PC-3 (cell line): ENCODE measurements at places on chromosomes 16 and 17. TPM values are rescaled to one million over a fixed set of nuclear protein-coding genes. Genes with fewer than 3 reads are reported as not detected.

The RARA gene
- total RNA-seq = 19.6 and 23.8 TPM in 2 replicates

The EPX gene
- not detected in 2 replicates for total RNA-seq

The DHX58 gene
- total RNA-seq = not detected in 2 replicates

GRCh38 chr16:11721781-11722467 is 20.7 kb downstream of the TXNDC11 start:
- DNase-seq = no peak

GRCh38 chr17:21711182-21711581 is 18.9 kb downstream of the KCNJ18 start:
- DNase-seq = no peak

DNA sequence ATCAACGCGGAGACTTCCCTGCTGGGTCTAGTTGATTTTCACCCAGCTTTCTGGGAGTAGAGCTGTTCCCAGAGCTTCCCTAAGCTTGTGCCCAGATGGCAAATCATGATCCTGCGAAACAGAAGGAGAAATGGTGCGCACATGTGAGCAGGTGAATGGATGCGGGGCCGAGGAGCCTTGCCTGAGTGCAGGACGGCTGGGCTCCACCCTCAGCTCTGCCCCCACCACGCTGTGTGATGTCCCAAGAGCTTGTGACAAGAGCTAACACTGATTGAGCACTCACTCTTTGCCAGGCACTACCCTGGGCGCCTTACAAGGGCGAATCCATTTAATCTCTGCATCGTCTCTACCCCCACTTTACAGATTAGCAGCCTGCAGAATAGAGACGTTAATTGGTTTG is 162.7 kb upstream of the RPL38 start:
- no peak for DNase-seq

GRCh38 chr17:14311186-14311705 is 10.4 kb downstream of the HS3ST3B1 start:
- DNase-seq = no peak

GRCh38 chr17:7177954-7178477 is 1.2 kb downstream of the ASGR1 start:
- peak; percentile 4 for DNase-seq

GRCh38 chr17:60388742-60389141 is 3.2 kb downstream of the USP32 start:
- no peak for DNase-seq

DNA sequence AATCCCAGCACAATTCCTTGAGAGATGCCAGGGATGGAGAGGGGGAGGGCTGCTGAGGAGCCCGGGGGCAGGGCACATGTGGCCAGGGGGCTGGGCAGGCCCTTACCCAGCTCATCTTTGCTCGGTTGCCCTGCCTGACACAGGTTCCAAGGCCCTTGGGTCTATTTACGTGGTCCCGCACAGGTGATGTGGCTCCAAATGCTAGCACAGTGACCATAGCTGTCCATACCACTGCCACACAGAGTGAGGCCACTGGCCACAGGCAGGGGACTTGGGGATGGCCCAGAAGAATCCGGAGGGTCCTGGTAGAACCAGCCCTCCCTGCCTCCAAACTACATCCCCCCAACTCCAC is 10.0 kb upstream of the PRR29 start:
- DNase-seq = no peak

GRCh38 chr17:55348749-55349354 is 72.8 kb downstream of the MMD start:
- peak; percentile 72 for DNase-seq

DNA sequence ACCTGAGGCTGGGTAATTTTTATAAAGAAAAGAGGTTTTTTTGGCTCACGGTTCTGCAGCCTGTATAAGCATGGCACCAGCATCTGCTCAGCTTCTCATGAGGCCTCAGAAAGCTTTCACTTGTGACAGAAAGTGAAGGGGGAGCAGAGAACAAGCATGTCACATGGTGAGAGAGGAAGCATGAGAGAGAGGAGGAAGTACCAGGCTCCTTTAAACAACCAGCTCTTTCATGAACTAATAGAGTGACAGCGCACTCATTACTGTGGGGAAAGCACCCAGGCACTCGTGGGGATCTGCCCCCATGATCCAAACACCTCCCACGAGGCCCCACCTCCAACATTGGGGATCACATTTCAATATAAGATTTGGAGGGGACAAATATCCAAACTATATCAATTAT is 86.8 kb downstream of the USP32 start:
- DNase-seq = no peak

GRCh38 chr16:25219070-25219737 is 2.5 kb downstream of the AQP8 start:
- no peak for DNase-seq

DNA sequence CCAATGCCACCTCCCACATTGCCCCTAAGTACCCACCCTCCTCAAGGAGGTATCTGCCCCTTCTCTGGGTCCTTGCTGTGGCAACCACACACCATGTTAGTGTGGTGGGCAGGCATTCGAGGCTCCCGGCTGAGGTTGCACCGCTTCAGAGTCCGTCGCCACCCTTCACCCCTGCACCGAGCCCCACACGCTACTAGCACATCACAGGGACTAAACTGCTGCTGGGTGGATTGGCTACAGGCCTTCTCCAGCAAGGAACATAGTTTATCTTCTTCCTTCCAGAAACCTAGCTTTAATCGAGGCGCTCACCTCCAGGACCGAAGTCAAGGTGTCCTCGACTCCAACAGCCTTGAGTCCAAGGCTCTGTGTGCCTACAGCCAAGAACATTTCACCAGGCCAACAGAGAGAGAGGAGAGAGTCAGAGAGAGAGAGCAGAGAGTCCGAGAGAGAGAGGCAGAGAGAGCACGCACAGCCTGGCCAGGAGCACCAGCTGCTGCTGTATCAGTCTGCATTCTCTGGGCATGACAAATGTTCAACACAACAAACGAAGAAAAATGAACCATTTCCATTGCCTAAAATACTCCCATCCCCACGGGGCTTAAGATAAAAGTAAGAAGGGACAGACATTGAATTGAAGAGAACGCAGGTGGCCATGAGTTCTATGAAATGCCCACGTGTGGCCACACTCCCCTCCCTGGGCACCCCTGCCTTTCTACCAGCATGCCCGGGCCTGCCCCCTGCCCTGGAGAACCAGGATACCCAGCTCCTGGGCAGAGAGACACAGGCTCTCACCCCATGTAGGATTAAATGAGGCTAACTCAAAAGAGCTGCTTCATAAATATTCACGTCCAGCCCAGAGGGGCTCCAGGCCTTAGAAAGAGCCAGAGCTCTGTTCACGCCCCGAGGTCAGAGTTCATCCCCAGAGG is 94.9 kb downstream of the RBFOX3 start:
- no peak for DNase-seq

DNA sequence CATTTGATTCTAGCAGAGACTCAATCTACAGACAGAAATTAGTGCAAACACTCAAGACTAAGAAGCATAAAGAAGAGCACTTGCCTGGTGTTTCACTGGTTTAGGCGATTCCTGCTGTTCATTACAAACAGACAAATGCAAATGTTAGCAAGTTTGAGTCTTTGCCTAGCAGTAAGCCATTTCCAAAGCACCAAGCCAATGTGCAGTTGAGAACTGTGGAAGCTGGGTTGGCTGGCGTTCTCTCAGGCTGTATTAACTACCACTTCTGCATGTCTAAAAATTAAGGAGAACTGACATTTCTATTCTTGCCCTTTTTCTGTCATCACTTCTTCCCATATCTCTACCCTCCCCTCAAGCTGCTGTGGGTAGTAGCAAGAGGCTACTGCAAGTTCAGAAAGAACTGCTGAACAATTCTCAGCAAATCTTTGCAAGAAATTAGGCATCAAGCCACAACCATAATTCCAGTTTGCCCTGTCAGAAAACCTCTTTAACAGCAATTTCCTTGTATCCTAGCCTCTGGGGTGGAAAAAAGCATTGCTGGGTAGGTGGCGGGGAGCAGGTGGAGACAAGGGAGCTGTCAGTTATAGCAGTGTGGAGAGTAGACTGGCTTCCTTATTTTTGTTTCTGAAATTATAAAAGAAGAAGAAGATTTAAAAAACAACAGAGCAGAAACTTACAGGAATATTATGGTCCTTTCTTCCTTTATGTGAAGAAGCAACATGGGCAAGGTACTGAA is 53.8 kb downstream of the MYH10 start:
- no peak for DNase-seq

DNA sequence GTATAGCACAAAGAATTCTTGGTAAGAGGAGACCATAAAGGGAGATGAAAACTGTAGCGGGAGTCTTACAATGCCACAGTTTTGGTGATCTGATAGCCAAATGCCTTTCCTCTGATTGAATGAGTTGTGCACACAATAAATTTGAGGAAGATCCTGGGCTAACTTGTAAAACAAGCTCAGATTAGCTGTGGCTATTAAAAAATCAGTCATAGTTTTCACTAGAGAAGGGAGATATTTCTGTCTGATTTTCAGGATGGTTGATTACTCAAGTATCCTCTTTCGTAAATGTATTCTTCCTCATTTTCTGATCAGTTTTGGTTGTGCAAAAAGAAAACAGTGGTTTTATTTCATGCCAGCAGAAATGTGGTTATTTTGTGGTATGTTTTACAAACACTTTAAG is 9.1 kb upstream of the METTL9 start:
- peak; percentile 89 for DNase-seq

The C16orf74 gene
- total RNA-seq = 64.6 and 71.0 TPM in 2 replicates

The EVI2A gene
- total RNA-seq = 0.92 TPM in 1 of 2 replicates, not detected in the other

DNA sequence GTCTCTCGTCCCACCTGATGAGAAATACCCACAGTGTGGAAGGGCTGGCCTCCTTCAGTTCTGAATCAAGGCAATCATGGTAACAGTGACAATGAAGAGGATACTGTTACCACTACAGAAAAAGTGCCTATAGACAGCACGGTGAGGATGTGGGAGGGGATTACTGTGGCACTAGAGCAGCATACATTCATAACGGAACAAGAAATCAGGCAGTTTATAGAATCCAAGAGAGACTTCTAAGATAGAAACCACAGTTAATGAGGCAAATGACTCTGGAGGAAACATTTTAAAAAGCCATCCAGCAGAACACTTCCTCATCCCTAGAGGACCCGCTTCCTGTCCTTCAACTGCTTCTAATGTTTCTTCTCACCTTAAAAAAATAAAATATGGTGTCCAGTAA is 2.7 kb downstream of the RUSF1 start:
- no peak for DNase-seq

DNA sequence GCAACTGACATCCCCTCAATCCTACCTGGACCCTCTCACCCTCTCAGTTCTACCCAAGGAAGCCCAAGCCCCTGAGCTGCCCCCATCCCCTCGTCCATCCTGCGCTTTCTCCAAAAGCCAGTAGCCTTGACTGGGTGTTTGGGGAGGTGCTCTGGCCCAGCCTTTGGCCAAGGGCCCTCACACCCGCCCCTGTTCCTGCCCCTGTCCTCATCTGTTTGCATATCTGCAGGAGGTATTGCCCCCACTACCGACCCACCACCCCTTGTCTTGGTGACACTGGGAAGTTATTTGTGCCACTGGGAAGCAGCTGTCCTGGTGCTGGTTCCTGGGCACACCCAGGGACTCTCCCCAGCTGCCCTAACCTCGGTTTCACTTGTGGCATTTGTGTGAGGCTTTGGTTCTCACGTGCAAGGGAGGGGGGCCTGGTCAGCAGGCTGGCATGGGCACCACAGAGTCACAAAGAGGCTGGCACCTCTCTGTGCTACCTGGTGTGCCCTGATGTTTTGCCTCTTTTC is 75.3 kb downstream of the MRC2 start:
- no peak for DNase-seq

DNA sequence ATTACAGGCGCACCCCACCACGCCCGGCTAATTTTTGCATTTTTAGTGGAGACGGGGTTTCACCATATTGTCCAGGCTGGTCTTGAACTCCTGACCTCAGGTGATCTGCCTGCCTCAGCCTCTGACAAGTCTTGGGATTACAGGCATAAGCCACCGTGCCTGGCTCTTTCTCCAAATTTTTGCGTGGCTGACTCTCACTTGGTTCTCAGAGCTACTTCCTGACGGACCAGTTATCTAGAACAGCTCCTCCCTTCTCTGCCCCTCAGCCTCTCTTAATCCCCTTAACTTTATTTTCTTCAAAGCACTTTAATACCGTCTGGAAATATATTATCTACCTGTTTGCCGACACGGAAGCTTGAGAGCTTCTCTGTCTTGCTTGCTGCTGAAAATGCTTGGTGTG is 4.2 kb downstream of the YPEL2 start:
- no peak for DNase-seq

- peak; percentile 60 for DNase-seq
These were observed 1.2 kb downstream of the RASD1 start for GRCh38 chr17:17494870-17495535.

The CSHL1 gene
- total RNA-seq = not detected in 2 replicates

The SHBG gene
- total RNA-seq = not detected in 2 replicates

- no peak for DNase-seq
These were observed 37.7 kb downstream of the TMEM114 start for GRCh38 chr16:8552487-8553221.

DNA sequence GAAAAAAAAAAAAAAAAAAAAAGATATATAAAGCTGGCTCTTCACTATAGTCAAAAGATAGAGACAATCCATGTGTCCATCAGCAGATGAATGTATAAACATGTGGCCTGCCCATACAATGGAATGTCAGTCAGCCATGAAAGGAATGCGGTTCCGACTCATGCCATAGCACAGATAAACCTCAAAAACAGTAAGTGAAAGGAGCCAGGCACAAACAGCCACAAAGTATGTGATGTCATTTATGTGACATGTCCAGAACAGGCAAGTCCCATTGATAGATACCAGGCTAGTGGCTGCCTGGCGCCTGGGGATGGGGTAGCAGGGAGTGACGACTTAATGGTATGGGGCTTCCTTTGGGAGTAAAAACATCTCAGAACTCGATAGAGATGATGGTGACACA is 155.7 kb downstream of the CMIP start:
- peak; percentile 76 for DNase-seq

DNA sequence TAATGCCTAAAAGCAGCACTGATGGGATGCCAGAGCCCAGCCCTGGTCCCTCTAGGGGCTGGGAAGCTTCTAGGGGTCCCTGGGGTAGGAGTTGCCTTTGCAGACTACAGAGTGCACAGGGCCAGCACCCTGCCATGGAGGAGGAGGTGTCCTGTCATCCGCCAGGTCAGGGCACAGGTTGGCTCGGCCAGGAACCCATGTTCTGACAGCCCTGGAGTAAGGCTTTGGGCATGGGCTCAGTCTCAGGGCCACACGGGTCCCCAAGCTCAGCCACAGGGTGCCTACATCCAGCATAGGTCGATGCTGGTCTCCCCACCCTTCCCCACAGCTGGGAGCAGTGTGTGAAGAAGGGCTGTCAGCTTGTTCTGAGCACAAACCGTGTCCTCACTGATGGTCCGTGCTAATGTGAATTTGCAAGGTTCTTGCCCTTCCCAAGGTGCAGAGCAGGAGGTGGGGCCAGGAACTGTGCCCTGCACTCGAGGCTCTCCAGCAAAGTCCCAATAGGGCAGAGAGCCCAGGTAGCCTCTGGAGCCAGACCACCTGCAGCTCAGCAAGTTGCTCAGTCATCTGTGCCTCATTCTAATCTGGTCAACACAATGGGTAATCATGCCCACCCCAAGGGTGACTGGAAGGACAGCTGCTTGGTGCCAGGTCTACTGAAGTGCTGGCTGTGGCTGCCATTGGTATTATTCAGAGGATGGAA is 72.8 kb downstream of the AMFR start:
- no peak for DNase-seq
